ENCODE measurements at places on chromosomes 11 and 22.

- no peak for DNase-seq
Measured at GRCh38 chr22:33438273-33438672, 380.1 kb upstream of the SYN3 start.

DNA sequence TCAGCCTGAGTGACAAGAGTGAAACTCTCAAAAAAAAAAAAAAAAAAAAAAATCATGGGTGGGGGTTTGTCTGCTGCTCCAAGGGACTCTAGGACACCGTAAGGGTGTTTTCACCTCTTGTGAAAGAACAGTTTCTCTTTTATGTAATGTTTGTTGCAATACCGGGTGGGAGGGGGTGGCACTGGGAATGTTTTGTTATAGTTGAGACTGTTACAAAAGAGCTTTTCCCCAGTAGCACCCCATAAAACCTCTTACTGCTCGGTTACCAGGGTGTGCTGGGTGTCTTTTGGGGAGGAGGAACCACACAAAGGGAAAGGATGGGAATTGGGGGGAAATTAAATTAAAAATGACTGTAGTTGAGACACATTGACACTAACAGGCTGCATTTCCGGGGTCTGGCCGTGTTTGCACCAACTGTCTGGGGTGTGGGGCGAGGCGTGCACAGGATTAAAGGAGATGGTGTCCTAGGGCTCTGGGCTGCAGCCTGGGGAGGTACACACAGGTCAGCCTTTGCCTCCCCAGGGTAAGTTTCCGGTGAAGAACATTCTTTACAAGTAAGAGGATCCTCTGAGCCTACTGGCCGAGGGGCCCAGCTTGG, 1.6 kb downstream of the NFAM1 start:
- DNase-seq = no peak

DNA sequence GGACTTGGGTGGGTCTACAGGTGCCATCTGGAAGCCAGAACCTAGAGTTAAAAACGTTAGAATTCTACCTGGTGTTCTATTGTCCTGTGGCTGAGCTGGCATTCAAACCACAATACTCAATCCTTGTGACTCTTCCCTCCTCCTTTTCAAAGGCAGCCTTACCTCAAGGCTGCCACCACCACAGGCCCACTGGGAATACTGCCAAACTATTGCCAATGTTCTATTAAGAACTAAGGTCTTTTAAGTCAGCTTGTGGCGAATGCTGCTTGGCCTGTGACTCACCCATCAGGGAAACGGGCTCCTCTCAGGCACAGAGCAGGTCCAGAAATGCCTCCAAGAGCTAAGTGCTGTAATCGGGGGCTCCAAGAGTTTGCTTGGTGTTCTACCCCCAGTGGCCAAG, 1008.4 kb downstream of the JRKL start:
- DNase-seq = no peak

DNA sequence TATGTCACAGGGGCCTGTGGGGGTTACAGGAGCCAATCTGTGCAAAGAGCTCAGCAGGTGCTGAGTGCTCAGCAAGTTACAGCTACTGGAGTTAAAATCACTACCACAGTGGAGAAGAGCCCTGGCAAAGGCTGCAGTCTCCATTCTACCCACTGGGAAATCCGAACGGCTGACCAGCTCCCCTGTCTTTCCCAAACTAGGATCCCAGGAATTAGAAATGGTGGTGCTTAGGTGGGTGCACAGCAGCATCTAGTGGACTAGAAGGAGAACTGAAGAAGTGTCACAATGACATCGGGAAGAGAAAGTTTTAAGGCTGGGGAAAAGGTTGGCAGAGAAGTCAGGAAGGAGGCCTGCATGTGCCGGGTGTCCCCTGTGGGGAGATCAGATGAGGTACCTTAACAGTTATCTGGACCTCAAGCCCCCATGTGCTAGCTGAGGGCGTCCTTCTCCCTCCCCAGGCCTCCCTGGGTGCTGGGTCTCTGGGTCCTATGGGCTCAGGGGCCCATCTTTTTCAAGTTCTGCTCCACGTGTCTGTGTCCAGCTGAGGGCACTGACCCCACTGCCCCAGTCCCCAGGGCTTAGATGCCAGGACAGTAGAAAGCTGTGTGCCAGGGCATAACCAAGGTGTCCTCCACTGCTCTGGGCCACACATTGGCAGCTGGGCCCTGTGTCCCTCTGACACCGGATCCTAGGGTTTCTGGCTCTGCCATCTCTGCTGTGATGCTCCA, 1.9 kb downstream of the PIWIL3 start:
- no peak for DNase-seq

GRCh38 chr11:3101921-3102640, 44.9 kb upstream of the CARS1 start:
- DNase-seq = no peak

DNA sequence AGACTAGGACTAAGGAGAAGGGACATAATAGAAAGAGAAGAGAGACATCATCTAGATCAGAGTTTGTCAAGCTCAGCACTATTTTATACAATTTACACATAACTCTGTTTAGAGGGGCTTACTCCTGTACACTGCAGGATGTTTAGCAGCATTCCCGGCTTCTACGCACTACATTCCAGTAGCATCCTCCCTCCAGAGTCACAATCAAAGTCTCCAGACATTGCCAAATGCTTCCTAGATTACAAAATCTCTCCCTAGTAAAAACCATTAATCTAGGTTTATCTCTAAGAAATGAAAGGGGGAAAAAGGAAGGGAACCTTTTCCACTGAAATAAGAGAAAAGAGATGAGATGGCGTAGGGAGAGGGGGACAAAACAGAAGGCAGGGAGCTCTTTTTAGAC, 4.0 kb downstream of the USP28 start:
- no peak for DNase-seq

Data from lower lobe of right lung (tissue), 2 donors.